ENCODE measurements at places on chromosomes 16 and 17. TPM values are rescaled to one million over a fixed set of nuclear protein-coding genes. Genes with fewer than 3 reads are reported as not detected.

- DNase-seq: no peak
Observed at GRCh38 chr17:74998783-74999182, 11.4 kb downstream of the CDR2L start.

Gene KRTAP1-1
- total RNA-seq: not detected

GRCh38 chr17:59769887-59770286 lies 62.4 kb downstream of the VMP1 start:
- no peak for DNase-seq

- DNase-seq: no peak
Observed at GRCh38 chr16:46747777-46748651, at the start of gene MYLK3. Gene MYLK3, minus strand, starts transcription at chr16:46748344. Its CDS starts 151 bp downstream, at chr16:46748193.

Gene TMEM94
- 106 TPM for total RNA-seq

- DNase-seq: no peak
Observed at GRCh38 chr17:55237268-55237667, 27.5 kb upstream of the HLF start.

DNA sequence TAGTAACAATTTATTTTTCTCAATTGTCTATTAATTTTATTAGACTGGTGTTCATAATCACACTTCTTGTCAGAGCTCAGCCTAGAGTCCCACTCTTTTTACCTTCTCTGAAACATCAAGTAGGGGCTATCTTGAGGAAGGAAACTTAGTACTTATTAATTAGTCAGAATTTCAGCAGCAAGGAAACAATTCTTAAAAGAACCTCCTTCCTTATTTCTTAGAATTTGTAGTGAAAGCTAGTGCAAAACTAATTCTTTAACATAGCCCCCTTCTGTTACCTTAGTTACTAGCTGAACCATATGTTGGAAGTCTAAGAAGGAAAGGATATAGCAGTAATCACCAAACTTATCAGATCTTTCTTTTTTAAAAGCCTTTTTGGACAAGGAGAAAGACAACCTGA lies 35.2 kb downstream of the MAP2K4 start:
- DNase-seq: no peak

DNA sequence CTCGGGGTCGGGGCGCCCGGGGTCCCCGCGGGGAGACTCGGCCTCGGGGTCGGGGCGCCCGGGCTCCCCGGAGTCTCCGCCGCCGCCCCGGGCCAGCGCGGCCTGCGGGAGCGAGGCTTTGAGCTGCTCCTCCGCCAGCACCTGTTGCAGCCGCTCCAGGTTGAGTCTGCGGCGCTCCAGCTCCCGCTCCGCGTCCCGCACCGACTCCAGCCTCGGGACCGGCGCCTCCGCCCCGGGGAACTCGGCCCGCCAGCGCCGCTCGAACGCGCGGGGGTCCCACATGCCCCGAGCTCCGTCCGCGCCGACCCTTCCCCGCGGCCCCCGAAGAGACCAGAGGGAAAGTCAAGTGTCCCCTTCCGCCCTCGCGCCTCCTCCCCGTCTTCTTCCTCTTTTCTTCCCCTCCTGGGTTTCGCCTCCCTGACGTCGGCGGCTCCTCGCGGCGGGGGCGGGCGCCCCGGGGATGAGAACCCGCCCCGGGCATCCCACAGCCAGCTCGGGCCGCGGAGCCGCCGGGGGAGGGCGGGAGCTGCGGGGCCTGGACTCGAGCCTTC lies 40.8 kb upstream of the BHLHA9 start:
- DNase-seq: peak; percentile 66

GRCh38 chr16:57133031-57133430 lies 40.6 kb downstream of the CPNE2 start:
- no peak for DNase-seq

GRCh38 chr17:73304971-73305812 lies 6.6 kb downstream of the CDC42EP4 start:
- peak; percentile 45 for DNase-seq

GRCh38 chr16:24471561-24472350 lies 67.6 kb upstream of the RBBP6 start:
- no peak for DNase-seq

DNA sequence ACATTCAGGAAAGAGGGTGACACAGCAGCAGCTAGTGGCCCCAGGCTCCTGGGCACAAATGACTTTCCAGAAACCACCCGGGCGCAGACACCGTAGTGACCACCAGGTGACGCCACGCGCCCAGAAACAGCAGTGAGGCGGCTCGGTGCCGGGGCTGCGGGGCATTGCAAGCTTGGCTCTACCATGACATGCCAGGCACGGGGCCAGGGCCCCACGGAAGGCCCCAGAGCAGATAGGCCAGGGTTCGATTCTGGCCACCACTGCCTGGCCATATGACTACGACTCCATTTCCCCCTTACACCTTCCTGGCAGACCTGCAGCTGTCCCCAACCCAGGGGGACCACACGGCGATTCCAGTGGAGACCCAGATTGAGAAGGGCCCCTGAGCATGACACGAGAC lies 6.7 kb downstream of the RHBDF1 start:
- peak; percentile 80 for DNase-seq

DNA sequence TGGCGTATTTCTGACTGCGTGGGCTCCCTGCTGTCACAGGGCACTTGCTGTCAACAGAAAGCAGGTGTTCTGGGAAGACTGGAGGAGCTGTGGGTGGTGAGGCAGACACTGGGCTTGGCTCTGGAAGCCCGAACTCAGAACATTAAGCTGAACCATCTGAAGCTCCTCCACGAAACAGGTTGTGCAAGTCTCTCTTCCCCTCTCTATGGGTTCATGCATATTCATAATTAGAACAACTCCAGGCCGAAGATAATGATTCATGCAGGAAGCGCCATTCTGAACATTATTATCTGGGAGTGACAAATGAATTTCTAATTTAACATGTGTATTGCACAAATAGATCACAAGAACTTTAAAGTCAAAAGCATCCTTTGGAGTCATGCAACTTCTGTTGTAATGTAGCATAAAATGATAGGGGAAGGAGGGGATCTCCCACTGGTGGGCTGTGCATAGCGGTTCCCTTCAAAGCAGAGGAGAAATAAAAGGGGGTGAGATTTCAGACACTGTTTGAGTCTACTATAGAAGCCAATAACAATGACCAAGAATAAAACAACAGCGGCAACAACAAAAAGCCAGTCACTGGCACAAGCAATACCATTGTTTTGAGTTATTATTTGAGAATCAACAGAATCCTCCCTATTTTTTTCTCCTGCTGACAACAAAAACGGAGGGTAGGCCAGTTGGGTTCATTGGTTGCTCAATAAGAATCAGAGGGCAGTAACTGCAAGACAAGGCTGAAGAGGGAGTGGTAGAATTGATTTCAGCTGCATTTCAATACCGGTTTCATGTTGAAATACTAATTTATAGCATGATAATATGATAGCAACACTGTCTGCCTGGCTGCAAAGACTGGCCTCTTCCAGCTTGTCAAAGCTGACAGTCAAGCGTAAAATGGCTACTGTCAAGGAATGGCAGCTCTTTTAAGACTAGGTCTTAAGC lies 407.3 kb downstream of the XYLT1 start:
- no peak for DNase-seq

DNA sequence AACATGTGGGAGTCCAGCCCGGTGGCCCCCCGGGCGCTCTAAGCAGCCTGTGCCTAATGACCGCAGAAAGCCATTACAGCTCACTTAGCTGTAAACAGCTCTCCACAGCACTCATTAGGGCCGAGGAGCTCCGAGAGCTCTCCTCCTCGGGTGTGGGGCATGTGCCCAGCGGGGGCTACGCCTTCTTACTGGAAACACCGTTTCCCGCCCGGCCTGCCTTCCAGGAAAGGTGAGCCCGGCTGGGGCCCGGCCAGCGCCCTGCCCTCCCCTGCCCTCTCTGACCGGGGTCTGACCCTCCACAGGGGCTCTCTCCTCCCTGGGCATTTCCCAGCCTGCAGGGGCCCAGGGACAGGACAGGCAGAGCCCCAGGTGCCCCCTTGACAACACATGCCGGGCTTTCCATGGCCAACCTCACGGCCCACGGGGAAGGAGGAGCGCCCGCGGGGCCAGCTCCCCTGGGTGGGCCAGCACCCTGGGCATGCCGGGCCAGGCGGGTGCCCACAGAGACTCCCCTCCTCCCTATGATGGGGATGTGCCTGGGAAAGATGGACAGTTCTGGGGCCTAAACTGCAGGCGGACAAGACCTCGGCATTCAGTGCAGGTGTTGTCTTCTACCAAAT lies 72.6 kb downstream of the SDK2 start:
- DNase-seq: no peak

GRCh38 chr17:3012926-3013581 lies 50.4 kb downstream of the OR1D5 start:
- peak; percentile 59 for DNase-seq

Gene TUBD1
- 8.6 TPM for total RNA-seq

- no peak for DNase-seq
Observed at GRCh38 chr17:43226393-43226792, 2.0 kb downstream of the CCDC200 start.

DNA sequence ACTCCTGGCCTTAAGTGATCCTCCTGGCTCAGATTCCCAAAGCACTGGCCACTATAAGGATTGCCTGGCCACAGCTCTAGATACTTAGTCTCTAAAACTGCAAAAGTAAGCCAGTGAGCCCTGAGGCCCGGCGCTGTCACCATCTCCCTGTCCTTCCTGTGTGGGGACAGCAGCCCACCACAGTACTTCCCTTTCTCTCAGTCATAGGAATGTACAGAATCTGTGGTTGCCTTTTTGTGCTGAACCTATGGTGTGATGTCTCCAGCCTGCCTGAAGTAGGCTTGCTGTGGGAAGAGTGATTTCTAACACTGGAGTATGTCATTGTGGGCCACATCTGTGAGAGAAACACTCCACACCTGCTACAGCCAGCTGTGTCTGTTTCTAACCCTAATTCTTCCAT lies 24.7 kb downstream of the NTAN1 start:
- DNase-seq: no peak

DNA sequence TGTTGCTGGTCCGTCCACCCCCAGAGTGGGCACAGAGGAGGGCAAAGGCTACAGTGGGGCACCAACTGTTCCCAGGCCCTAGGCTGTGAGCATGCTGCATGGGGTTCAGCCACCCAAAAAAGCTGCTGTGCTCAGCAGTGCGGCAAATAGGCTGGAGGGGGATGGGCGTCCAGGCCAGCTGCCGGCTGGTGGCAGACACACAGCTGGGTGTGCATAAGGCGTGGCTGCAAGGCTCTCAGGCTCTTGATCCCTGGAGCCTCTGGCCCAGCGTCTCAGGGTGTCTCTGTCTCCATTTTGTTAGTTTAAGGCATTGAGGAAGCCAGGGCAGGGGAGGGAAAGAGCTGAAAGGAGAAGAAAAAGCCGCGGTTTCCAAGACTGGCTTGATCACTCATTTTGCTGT lies 8.8 kb downstream of the RPL19 start:
- no peak for DNase-seq

Gene TNFRSF17
- total RNA-seq: 0.46 TPM

GRCh38 chr16:12590409-12590808 lies 213.3 kb downstream of the CPPED1 start:
- DNase-seq: no peak

Gene CHST4
- 586 TPM for total RNA-seq

- no peak for DNase-seq
Observed at GRCh38 chr16:70577256-70577698, 53.7 kb downstream of the SF3B3 start.

DNA sequence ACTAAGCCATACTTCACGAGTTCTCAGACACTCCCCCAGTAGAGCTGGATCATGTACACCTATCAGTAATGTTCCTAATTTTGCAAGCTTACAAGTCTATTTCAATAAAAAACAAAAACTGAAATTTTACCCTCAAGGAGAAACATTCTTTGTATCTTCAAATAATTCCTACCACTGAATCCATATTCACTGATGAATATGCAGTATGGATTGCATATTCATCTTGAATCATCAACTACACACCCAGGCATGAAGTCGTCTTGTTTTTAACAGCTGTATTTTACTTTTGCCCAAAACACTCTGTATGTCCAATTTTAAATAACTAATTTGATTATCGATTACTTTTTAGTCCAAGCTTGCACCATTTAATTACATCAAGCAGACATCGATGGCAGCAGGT lies 31.8 kb downstream of the ZDHHC7 start:
- DNase-seq: no peak

- no peak for DNase-seq
Observed at GRCh38 chr17:70405492-70406220, 236.3 kb downstream of the KCNJ2 start.

GRCh38 chr16:81818568-81818896 lies 39.4 kb downstream of the PLCG2 start:
- DNase-seq: no peak

DNA sequence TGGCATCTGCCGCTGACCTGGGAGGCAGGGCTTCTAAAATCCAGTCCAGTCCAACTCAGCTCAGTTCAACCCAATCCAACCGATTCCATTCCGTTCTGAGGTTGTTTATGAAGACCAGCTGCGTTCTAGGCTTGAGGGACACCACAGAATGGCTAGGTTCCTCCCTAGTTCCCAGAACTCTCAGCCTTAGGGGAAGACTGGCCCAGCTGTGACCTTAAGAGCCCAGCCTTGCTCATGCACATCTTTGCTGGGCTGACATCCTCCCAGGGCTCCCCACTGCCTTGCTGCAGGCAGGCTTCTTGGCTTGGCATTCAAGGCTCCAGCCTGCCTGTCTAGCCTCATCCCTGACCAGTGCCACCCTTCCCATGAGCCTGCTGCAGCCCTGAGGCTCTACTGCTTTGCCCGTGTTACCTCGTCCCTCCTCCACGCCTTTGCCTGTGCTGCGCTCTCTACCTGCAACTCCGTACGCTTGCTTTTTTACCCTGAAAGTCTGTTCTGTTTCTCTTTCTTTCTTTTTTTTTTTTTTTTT lies 7.9 kb downstream of the SLC12A3 start:
- no peak for DNase-seq

DNA sequence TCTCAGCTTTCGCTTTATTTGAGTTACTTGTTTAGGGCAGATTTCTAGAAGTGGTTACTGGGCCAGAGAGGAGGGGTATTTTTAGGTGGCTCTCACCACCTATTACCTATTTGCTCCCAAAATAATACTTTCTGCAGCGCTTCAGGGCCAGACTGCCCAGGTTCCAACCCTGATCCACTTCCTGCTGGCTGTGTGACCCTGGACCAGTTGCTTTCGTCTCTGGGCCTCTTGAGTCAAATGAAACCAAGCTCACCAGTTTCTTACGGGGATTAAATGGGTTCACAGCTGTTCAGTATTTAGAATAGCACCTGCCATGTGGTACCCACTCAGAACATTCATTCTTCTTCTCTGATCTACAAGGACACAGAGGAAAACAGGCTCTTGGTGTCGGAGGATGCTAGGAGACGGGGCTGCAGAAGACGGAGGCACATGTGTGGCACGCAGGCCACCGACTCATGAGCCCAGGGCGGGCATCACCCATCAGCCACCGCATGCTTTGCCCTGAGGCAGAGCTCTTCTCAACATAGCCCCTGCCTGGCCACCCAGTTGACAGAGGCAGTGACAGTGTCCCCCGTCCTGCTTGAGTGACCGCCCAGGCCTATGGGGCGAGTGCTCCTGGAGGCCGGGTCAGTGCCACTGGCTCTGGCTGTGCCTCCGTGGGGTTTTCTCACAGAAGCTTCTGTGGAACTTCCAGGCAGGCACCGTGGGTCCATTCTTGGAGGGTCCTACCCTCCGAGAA lies 149.0 kb upstream of the PLCG2 start:
- no peak for DNase-seq

Gene METRN
- total RNA-seq: 62.0 TPM

- no peak for DNase-seq
Observed at GRCh38 chr17:6713130-6713917, at the start of gene SLC13A5. Gene SLC13A5, minus strand, starts transcription at chr17:6713369. Its CDS starts 36 bp downstream, at chr17:6713333.

Gene MARVELD3
- total RNA-seq: 28.8 TPM

- DNase-seq: no peak
Observed at GRCh38 chr17:40938981-40939380, 1.5 kb upstream of the KRT23 start.
